ENCODE measurements at places on chromosomes 7 and 10. TPM values are rescaled to one million over a fixed set of nuclear protein-coding genes. Genes with fewer than 3 reads are reported as not detected.
A peak's percentile ranks its signal among the peaks of the same experiment; 100 is the strongest.

DNA sequence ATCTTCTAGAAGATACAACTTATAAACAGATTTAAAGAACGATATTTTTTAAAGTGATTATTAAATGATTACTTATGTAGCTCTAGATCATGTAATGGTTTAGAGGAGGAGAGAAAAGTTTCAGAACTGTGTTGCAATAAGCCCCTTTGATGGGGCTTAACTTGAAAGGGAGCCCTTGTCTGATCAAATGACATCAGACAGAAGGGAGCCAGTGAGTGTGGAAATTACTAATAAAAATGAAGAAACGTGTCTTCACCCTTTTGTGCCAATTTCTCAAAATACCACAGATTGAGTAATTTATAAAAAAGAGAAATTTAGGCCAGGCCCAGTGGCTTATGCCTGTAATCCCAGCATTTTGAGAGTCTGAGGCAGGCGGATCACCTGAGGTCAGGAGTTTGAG is 318.2 kb downstream of the EXOC4 start:
- no peak for DNase-seq

ANKRD61 gene
- polyA plus RNA-seq: 0.86 TPM

GRCh38 chr10:99467236-99467999 is 37.0 kb upstream of the GOT1 start:
- DNase-seq: no peak

GRCh38 chr7:88027724-88028123 is 93.7 kb downstream of the ADAM22 start:
- DNase-seq: no peak

GRCh38 chr7:1944619-1945210 is 274.6 kb downstream of the ELFN1 start:
- no peak for DNase-seq

SPDYE2B gene
- 0.84 TPM for polyA plus RNA-seq

PAX2 gene
- polyA plus RNA-seq: 0.05 TPM

KCNK18 gene
- polyA plus RNA-seq: not detected

DNA sequence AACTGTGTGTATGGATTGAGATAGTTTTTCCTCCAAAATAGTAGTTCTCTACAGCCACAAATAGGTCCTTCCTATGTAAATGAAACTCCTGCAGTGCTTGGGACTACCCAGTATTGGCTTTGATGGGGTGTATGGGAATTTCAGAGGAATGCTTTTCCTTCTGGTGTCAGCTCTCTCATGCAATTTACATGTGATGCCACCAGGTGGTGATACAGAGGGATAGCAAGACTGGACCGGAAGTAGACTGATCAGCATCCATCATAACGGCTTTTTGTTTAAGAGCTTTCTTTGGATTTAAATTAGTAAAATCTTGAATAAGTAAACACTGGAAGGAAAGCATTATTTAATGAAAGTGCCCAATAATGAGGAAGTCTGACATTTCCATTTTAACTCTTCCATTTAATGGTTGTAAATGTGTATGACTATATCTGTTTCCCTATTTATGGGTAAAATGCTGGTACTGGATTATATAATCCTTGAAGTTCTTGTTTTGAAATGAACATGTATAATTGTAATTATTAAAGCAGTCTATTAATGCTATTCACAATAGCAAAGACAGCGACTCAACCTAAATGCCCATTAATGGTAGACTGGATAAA is 22.7 kb downstream of the DYNC1I1 start:
- no peak for DNase-seq

DNA sequence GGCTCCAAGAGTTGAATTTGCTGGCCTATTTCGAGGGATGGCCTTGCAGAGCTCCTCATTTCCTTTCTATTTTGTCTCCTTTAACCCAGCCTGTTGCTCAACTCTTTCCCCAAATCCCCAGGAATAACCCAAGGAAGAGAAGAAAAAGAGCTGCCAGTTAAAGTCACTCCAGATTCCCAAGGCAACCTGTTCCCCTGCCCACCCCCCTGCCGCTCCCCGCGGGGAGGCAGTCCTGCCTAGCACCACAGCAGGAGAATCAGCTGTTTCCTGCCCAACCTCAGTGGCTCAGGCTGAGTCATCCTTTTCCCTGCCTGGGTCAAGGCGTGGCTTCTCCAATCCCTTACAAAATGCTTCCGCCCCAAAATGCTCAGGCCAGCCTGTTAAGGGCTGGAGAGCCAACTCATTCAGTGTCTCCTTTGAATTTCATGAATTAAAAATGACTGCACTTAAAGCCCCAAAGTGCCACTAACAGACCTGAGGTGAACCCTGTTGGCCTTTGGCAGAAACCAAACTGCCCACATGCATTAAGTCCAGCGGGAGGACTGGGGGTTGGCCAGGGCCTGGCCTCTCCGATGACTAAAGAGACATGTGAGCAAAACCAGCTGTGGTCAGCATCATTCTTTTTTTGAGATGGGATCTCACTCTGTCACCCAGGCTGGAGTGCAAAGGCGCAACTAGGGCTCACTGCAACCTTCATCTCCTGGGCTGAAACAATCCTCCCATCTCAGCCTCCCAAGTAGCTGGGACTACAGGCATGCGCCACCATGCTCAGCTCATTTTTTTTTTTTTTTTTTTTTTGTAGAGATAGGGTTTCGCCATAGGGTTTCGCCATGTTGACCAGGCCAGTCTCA is 83.2 kb upstream of the KIF5B start:
- DNase-seq: peak; percentile 76

GRCh38 chr7:84549409-84549808 is 354.8 kb upstream of the SEMA3A start:
- DNase-seq: no peak

LRRC17 gene
- polyA plus RNA-seq: 39.7 TPM

GRCh38 chr10:131186547-131187253 is 124.8 kb downstream of the TCERG1L start:
- DNase-seq: no peak
